Stimulated activated CD8-positive, alpha-beta memory T cell treated with anti-CD3 and anti-CD28 coated beads, Interleukin-2, amount 100 ng/mL, for 1 hour (primary cell): ENCODE measurements at places on chromosomes 4 and X.

GRCh38 chr4:94453391-94453963 lies 1.7 kb downstream of the PDLIM5 start:
- DNase-seq = no peak

GRCh38 chr4:146458594-146458993 lies 63.1 kb downstream of the SLC10A7 start:
- no peak for DNase-seq

GRCh38 chrX:118825227-118825626 lies 1.6 kb downstream of the ZCCHC12 start:
- no peak for DNase-seq

DNA sequence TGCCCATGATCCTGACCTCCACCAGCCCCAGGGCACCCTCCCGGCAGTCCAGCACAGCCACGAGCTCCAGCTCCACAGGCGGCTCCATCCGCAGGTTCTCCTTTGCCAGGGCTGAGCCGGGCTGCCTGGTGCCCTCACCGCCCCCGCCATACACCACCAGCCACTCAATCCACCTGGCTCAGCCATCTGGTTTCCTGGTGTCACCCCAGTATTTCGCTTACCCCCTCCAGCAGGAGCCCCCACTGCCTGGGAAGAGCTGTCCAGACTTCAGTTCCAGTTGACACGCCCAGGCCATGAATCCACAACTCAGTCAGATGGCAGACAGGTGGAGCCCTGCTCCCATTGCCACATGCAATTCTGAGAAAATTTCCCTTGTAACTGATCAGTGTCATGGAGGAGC lies 3.9 kb downstream of the SHISA3 start:
- DNase-seq = no peak

- no peak for DNase-seq
Measured at GRCh38 chr4:168248176-168248710, 70.3 kb downstream of the DDX60 start.

GRCh38 chr4:8286719-8287342 lies 17.3 kb downstream of the HTRA3 start:
- no peak for DNase-seq
